Activated T-cell treated with anti-CD3 and anti-CD28 coated beads, Interleukin-2, amount 50 U/mL, for 72 hours (primary cell): ENCODE measurements at places on chromosomes 7 and 10. TPM values are rescaled to one million over a fixed set of nuclear protein-coding genes. Genes with fewer than 3 reads are reported as not detected.

Gene IGF2BP3
- 2.6 TPM for total RNA-seq

Gene GATA3
- total RNA-seq = 40.4 TPM

Gene FRA10AC1
- total RNA-seq = 40.7 TPM

Gene AZGP1
- not detected for total RNA-seq

Gene PMS2
- 28.9 TPM for total RNA-seq

Gene AKR1C8
- not detected for total RNA-seq

Gene SHH
- total RNA-seq = 0.05 TPM

Gene TRIL
- total RNA-seq = not detected

DNA sequence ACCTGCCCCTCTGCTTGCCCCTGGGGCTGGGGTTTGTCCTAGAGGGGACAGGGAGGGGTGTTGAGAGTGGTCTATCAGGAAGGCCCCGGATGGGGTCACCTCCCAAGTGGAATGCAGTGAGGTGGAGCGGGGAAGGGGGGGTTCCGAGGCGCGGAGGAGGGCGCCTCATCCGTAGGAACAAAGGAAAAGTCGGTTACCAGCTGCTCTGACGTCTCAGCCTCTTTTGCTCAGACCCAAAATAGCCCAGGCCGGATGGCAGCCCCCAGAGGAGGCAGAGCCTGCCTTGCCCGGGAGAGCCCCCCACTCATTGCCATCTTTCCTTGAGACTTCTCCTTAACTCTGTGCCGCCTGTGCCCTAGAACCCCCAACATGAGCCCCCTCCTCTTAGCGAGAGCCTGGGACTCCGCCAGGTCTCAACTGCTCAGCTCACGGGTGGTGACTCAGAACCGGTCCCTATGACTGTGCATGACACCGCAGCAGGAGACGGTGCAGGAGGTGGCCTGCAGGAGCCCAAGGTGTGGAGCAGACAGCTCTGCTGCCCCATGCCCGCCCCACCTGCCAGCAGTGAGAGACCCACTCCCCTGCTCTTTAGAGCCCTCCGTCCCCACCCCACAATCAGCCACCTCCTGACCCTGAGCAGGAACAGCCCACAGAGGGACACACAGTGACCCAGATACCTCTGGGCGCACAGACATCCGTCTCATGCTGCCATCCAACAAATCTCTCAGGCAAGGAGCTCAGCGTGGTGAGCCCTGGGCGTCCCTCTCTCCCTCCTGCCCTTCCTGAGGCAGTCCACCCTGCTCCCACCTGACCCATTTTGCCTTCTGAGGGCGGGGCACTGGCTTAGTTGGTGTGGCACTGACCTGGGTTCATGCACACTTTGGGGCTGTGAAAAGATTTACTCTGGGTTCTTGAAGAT lies 13.1 kb downstream of the STX1A start:
- peaks cover 4% of the 10 kb centered on the region for H3K36me3 ChIP-seq
- peaks cover 8% of the 10 kb centered on the region for H3K4me1 ChIP-seq
- peak; percentile 48 for DNase-seq

- H3K36me3 ChIP-seq = no peaks in the 10 kb centered on the region
- no peaks in the 10 kb centered on the region for H3K27me3 ChIP-seq
Observed at GRCh38 chr7:42071372-42072261, 165.4 kb downstream of the GLI3 start.

DNA sequence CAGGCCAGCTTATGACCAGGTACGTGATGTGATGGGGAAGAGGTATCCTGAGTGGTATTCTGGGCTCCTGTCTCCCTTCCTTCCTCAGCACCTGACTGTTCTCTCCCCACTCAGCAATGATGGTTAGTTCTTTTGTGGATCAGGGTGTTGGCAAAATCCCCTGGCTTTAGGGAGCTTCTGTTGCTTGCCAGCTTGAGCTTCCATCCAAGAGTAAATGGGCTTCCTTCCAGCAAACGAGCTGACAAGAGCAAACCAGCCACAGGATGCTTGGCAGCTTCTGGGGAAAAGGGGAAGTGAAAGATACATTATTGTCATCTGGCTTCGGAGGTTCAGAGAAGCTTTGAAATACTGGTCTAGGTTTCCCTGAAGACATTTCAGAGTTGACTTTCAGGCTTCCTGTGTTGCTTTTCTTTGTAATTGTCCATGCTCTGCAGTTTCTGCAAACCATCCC lies 5.2 kb downstream of the DUSP5 start:
- DNase-seq = no peak
- peak overlapping the region; percentile 100 for H3K27ac ChIP-seq
- H3K27me3 ChIP-seq = no peaks in the 10 kb centered on the region
- peaks cover 64% of the 10 kb centered on the region for H3K36me3 ChIP-seq
- H3K4me3 ChIP-seq = peak overlapping the region; percentile 100

DNA sequence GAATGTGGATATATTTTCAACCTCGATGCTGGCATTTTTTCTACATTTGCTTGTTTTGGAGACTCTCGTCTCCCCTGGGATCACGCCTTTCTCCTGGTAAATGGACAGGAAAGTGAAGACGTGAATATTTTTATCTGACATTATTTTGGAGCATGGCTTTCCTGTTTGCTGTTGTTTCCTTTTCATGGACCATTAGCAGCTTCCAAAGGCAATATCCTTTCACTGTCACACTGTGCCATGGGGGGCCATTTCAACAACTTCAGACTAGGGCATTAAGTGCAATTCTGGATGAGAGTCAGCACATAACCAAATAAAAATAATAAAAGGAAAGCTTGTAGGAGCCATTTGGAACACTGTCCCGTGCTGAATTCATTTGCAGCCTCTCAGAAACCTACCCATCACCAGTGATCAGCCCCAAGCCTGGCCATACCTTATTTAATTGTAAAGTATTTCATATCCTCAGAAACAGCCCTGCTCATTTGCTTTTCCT lies 75.9 kb upstream of the NEUROD6 start:
- no peak for DNase-seq
- no peak overlapping the region for H3K4me3 ChIP-seq
- no peaks in the 10 kb centered on the region for H3K36me3 ChIP-seq
- no peaks in the 10 kb centered on the region for H3K4me1 ChIP-seq

DNA sequence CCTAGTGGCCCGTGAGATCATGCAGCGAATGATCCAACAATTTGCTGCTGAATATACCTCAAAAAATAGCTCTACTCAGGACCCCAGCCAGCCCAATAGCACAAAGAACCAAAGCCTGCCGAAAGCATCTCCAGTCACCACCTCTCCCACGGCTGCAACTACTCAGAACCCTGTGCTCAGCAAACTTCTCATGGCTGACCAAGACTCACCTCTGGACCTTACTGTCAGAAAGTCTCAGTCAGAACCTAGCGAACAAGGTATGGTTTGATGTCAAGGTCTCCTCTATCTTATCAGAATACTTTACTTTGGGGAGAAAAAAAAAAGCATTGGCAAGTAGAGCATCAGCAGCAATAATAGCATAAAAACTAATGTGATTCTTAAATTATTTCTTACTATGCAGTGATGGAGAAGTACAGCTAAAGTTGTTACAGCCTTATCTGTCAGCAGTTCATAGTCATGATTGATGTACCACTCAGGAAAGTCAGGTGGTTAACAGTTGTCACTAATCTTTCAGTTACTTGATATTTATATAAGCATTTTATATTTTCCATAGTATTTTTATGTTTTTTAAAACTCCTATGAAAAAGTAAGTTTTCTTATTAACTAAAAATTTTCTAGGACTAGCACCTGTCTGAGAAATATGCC lies 117.1 kb downstream of the LCOR start:
- DNase-seq = no peak
- H3K27ac ChIP-seq = no peak overlapping the region
- no peaks in the 10 kb centered on the region for H3K27me3 ChIP-seq

DNA sequence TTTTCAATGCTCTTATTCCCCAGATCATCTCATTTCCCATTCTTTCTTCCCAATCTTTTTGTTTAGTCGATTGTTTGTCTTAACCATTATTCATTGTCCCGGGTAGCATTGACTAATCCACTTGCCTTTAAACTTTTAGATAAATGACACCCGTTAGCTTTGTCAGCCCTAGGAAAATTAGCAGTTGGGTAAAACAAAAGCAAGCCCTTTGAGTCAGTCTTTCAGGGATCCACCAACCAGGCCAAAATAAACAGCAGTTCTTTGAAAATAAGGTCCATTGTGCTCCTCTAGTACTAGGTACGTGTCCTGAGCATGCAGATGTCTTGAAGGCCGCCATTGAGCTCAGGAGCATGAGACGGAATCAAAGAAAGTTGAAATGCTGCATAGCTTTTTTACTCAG lies 369.7 kb upstream of the MYO3A start:
- DNase-seq = no peak
- H3K4me1 ChIP-seq = no peaks in the 10 kb centered on the region
- H3K27ac ChIP-seq = no peak overlapping the region
- H3K27me3 ChIP-seq = no peaks in the 10 kb centered on the region
- no peak overlapping the region for H3K4me3 ChIP-seq

GRCh38 chr10:79079054-79079397 lies 10.3 kb downstream of the ZMIZ1 start:
- peaks cover 10% of the 10 kb centered on the region for H3K4me1 ChIP-seq
- H3K27ac ChIP-seq = no peak overlapping the region
- no peak for DNase-seq
- no peak overlapping the region for H3K4me3 ChIP-seq

DNA sequence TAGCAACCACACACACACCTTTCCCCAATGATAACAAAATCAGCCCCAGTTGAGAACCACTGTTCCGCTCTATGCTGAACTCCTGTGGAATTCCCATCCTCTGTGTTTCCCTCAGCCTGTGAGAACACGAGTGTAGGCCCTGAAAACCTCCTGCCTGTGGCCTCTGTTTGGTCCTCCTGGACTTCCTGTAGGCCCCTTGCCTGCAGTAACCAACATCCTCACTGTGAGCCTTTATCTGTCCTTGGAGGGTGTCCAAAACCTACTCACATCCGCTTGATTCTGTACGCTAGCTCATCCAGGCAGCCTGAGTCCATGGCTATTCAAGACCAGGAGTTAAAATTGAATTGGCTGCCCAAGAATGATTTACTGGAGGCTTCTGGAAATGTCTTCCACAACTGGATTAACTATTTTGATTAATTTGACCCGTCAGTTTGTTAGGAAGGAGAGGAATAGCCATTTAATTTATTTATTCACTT lies 149.8 kb downstream of the AKR1D1 start:
- no peaks in the 10 kb centered on the region for H3K36me3 ChIP-seq
- H3K4me3 ChIP-seq = no peak overlapping the region
- H3K27me3 ChIP-seq = no peaks in the 10 kb centered on the region
- H3K27ac ChIP-seq = no peak overlapping the region
- no peaks in the 10 kb centered on the region for H3K4me1 ChIP-seq
- no peak for DNase-seq

- no peaks in the 10 kb centered on the region for H3K4me1 ChIP-seq
- no peak for DNase-seq
- H3K27me3 ChIP-seq = no peaks in the 10 kb centered on the region
Observed at GRCh38 chr7:34019301-34019790, 114.0 kb downstream of the BMPER start.

DNA sequence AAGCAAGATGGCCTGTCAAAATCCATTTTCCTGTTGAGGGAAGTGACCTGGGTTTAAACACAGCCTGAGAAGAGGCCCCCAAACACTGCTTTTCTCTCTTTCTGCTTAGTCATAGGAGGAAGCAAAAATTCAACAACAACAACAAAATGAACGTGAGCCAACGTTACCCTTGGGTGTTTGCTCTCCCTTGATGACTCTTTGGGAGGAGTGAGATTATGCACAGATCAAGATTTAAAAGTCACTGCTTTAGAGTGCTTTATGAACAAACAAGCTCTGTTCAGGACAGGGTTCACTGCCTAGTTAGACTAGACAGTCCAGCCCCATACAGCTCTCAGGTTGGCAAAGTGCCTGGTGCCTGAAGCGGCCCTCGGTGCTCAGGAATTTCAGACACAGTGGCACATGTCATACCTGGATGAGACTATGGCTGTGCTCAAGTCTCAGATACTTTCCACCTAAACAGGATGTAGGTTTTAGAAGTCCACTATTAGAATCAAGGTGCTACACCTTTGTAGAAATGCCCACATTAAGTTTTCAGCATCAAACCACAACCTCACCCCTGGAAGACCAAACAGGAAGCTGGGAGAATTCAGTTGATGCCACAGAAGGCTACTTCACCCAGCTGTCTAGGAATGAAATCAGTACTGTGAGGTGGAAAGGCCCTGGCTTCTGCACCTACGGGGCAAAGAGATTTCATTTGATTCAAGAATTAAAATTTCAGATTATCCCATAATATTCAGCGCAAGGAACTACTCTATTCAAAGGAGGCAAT lies 38.7 kb downstream of the DENND11 start:
- H3K27ac ChIP-seq = peak overlapping the region; percentile 76
- DNase-seq = no peak
- H3K4me1 ChIP-seq = peaks cover 12% of the 10 kb centered on the region

DNA sequence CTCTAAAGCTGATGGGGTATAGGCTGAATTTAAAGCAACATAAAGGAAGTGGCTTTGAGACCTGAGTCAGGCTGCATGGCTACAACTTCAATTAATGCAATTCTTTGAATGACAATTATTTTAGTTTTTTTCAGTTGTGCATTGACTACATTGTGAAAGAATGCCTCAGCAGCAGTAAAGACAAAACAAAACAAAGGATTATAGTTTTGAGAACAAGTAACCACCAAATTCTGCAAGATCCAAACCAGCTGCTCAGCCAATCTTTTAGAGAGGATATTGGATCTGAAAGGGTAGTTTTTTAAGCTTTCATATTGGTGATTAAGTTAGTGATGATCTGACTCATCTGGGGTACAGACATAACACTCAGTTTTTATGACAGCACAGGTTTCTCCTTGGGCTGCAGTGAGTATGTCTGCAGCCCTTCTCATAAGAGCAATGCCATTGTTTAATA lies 40.6 kb upstream of the ABCA13 start:
- H3K4me1 ChIP-seq = peaks cover 10% of the 10 kb centered on the region
- H3K4me3 ChIP-seq = no peak overlapping the region
- peak; percentile 23 for DNase-seq
- H3K27ac ChIP-seq = no peak overlapping the region
- peaks cover 21% of the 10 kb centered on the region for H3K27me3 ChIP-seq

- DNase-seq = no peak
- H3K36me3 ChIP-seq = no peaks in the 10 kb centered on the region
- H3K27me3 ChIP-seq = peaks cover 24% of the 10 kb centered on the region
- H3K4me3 ChIP-seq = no peak overlapping the region
Observed at GRCh38 chr10:115063701-115064658, 29.2 kb upstream of the ATRNL1 start.

DNA sequence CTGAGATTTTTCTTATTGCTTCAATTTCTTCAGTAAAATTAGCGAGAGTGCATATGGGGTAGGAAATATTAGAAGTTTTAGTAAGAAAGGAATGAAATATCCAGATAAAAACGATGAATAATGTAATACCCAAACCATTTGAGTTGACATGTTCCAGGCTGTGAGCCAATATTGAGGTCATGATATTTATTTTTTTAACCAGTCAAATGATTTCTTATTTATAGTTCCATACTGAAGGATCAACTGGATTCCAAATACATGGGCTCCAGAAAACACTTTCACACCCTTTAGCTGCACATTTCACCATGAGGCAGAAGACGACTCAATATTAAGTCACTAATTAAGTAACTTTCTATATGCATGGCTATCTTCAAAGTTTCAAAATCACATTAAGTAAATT lies 312.5 kb downstream of the PPP1R3A start:
- no peaks in the 10 kb centered on the region for H3K36me3 ChIP-seq
- no peak for DNase-seq
- H3K27me3 ChIP-seq = no peaks in the 10 kb centered on the region
- no peak overlapping the region for H3K4me3 ChIP-seq
- H3K4me1 ChIP-seq = no peaks in the 10 kb centered on the region

- H3K4me1 ChIP-seq = peaks cover 39% of the 10 kb centered on the region
- peak; percentile 86 for DNase-seq
- H3K4me3 ChIP-seq = peak overlapping the region; percentile 84
- no peaks in the 10 kb centered on the region for H3K36me3 ChIP-seq
- H3K27ac ChIP-seq = peak overlapping the region; percentile 91
Observed at GRCh38 chr7:143380260-143380645, 892 bp upstream of the ZYX start.
